ENCODE measurements at places on chromosomes 1 and 21. TPM values are rescaled to one million over a fixed set of nuclear protein-coding genes. Genes with fewer than 3 reads are reported as not detected.

Gene SH2D1B
- total RNA-seq, result not detected

Gene SPRR2A
- not detected for total RNA-seq

Gene C1QTNF12
- total RNA-seq, result 0.92 TPM

Gene FLG2
- not detected for total RNA-seq

Gene FUBP1
- total RNA-seq, result 85.8 TPM

Gene ANKRD35
- total RNA-seq, result 0.42 TPM

Gene CD1C
- total RNA-seq, result not detected

All from smooth muscle cell of the umbilical artery (primary cell).